ENCODE measurements at places on chromosomes 3 and 15.

DNA sequence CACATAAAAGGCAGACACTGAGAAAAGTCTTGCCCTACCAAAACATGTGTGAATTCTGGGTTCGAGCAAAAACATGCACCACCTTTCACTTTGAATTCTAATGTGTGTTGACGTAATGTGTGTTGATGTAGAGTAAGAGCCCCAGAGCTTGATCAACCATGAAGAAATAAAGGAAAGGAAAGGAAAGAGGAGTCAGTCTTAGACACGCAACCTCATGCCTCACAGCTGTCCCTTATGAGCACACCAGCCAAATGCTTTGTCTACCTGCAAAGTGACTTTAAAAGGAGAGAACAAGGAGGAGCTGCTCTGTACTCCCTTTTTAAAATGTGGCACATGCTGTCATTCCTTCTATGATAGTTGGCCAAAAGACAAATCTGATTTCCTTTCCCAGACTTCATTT, 80.8 kb downstream of the RFTN1 start:
- DNase-seq: no peak

GRCh38 chr3:124351430-124352148, 359.7 kb upstream of the ROPN1 start:
- peak; percentile 17 for DNase-seq

DNA sequence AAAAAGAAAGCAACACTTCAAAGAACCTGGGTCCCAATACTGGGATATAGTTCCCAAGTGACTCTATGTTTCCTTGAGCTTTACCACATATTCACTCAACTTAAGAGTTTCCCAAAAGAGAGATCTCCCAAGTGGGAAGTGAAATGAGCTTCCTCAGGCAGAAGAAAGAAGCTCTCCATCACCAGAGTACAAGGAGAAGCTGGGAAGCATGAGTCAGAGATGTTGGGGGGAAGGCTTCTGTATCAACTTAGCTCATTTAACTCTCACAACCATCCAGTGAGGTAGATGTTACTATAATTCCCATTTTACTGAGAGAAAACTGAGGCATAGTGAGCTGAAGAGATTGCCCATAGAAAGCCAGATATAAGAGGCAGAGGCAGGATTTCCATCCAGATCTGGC, 47.0 kb upstream of the TRIM42 start:
- DNase-seq: no peak

DNA sequence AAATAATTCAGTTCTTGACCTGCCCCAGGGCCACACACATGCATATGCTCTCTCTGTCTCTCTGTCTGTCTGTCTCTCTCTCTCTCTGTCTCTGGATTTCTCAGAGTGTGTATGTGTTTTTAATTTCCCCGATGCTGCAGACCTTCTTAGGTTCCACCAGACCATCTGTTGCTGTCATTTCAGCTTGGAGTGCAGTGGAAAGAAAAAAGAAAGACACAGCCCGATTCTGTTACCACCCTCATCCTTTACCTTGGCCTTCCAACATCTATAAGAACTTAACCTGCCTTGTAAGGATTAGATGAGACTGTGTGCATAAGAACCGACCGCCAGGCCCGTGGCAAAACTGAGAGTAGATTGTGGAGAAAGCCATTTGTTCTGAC, 9.7 kb upstream of the PGPEP1L start:
- no peak for DNase-seq
